ENCODE measurements at places on chromosomes 3 and 15.

GRCh38 chr15:60442763-60443162 is 36.2 kb downstream of the ICE2 start:
- DNase-seq: no peak

DNA sequence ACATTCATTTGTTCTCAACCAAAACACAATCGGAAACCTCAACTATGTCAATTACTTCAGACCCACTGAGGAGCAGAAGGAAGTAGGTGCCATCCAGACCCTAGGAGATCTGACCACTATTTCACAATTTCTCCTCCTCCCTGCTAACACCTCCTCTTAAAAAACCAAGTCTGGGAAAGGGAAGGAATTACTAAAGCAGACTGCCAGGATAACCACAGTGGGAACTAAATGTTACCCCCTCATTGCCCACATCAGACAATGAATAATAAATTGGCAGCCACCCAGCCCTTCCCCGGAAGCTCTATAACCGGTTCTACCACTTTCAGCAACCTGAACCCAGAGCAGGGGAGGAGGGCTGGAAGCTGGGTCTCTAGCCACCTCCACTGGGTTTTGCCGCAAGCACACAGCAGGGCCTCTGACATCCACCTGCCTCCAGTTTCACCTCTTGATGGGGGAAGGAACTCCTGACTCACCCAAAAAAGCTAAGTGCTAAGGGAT is 17.6 kb downstream of the C15orf62 start:
- DNase-seq: peak; percentile 64

DNA sequence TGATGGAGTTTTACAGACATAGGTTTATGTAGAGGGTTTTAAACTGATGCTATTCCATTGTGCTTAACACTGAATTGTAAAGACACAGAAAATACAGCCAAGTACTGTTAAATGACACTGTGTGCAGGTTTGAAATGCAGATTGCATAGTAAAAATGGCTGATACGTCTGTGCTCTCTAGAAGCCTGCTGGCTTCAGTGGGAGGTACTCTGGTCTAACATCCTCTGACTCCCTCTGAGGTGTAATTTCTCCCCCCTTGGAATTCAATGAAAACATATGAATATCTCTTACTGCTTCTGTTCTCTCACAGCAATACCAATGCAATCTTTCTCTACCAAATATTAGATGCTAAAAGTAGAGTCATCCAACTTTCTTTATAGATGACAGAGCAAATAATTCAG is 176.6 kb downstream of the SLC9A9 start:
- no peak for DNase-seq

- DNase-seq: no peak
Observed at GRCh38 chr15:35519541-35520149, 26.3 kb downstream of the DPH6 start.

GRCh38 chr3:103446953-103447629 is 1012.3 kb downstream of the ZPLD1 start:
- no peak for DNase-seq

- no peak for DNase-seq
Observed at GRCh38 chr3:84194029-84194428, 764.8 kb upstream of the CADM2 start.

- DNase-seq: no peak
Observed at GRCh38 chr3:38805004-38805403, 11.0 kb downstream of the SCN10A start.

GRCh38 chr15:57190208-57190607 is 186.1 kb upstream of the CGNL1 start:
- no peak for DNase-seq

DNA sequence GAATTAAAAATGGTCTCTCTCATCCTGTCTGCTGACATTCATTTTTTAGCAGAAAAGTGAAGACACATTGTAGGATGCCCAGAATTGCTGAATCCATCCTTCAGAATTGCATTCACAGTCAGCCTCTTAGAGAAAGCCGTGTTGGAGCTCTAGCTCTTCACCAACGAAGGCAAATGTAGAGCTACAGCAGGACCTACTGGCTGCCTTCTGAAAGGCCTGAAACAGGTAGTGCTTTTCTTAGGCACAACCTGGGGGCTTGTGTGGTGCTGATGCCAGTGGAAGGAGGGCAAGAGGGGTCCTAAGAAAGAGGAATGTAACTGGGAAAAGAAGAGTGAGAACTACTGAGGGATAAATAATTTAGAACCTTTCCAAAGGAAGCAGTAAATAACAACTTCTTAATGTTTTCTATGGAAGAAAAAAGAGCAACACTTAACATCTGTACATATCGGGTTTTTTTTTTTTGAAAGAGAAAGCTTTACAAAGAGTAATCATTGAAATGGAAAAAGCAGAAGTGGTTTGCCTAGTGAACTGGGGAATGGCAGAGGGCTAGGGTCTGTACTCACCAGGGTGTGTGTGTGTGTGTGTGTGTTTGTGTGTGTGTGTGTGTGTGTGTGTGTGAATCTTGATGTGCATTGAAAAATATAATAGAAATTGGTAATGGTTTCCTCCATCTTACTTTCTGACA is 297.8 kb downstream of the SATB1 start:
- DNase-seq: no peak

DNA sequence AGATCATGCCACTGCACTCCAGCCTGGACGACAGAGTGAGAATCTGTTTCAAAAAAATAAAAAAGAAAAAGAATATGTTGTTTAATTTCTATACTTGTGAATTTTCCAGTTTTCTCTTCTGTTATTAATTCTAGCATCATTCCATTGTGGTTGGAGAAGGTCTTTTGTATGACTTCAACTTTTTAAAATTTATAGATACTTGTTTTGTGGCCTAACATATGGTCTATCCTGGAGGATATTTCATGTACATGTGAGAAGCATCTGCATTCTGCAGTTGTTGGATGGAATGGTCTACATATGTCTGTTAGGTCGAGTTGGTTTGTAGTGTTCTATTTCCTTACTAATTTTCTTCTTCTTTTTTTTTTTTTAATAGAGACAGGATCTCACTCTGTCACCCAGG is 35.6 kb downstream of the MAP1A start:
- DNase-seq: no peak

DNA sequence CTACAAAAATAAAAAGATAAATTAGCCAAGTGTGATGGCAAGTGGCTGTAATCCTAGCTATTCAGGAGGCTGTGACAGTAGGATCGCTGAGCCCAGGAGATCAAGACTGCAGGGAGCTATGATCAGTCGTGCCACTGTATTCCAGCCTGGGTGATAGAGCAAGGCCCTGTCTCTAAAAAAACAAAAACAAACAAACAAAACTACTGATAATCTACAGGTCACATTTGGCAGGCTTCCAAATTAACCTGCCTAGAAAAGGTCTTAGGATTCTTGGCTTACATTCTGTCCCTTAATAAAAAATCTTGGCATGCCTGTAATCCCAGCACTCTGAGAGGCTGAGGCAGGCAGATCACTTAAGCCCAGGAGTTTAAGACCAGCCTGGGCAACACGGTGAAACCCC is 33.4 kb upstream of the SETD2 start:
- DNase-seq: no peak

- DNase-seq: no peak
Observed at GRCh38 chr3:70640481-70640880, 328.0 kb upstream of the MDFIC2 start.

DNA sequence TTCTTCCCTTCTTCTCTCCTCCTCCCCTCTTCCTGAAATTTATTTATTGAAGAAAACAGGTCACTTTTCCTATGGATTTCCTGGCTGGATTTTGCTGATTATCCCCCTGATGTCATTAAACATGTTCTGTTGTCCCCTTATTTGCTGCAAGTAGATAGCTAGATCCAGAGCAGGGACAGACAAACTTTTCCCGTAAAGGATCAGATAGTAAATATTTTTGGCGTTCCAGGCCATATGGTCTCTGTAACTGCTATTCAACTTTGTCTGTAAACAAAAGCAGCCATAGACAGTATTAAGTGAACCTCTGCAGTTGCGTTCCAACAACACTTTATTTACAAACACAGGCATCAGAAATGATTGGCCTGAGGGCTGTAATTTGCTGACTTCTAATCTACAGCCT is 241.3 kb downstream of the NEK10 start:
- DNase-seq: no peak

- DNase-seq: no peak
Observed at GRCh38 chr3:140903196-140903595, 38.4 kb upstream of the SLC25A36 start.

GRCh38 chr15:79035111-79035601 is 55.4 kb downstream of the RASGRF1 start:
- DNase-seq: no peak

DNA sequence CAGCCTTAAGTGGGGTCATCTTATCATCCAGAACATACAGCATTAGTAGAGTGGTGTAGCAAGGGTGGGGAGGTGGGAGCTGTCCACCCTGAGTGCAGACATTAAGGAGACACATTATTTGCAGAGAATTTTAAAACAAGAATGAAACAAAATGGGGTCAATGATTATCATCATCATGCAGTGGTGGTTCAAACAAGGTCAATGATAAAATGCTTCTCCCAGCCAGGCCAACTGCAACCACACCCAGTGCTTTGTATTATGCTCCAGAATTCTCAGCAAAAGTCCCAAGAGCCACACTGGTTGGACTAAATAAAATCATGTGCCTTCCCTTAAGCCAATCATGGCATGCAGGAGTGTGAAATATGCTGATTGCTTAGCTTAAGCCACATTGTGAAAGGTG is 96.7 kb upstream of the FHIT start:
- no peak for DNase-seq

GRCh38 chr3:36312351-36312750 is 68.0 kb upstream of the STAC start:
- DNase-seq: no peak

DNA sequence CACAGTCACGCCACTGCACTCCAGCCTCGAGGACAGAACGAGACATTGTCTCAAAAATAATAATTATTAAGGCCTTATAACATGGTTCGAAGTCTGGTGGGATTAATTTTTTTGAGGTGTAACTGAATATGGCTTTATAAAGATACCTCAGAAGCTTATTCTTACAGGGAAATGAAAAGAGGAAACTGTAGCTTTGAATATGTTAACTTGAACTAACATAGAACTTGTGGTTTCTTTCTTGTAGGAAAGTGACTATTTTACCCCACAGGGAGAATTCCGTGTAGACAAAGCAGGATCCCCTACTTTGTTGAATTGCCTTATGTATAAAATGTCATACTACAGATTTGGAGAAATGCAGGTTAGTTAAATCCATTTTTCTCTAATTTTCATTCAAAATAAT is 96.3 kb downstream of the STT3B start:
- DNase-seq: no peak

DNA sequence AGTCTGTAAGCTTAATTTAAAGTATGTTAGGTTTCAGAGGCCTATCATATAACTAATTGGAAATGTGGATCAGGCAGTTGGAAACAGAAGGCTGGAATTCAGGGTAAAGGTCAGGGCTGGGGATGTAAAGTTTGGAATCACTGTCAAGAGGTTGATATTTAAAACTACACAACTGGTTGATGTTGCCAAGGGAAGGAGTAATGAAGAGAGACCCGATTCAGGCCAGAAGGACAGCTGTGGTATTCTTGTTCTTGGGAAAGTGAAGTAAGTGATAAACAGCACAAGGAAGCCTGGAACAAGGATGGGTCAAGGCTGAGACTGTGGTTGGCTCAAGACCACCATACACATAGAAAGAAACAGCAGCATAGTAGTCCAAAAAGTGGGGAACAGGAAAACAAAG is 654.2 kb downstream of the NTRK3 start:
- DNase-seq: no peak

DNA sequence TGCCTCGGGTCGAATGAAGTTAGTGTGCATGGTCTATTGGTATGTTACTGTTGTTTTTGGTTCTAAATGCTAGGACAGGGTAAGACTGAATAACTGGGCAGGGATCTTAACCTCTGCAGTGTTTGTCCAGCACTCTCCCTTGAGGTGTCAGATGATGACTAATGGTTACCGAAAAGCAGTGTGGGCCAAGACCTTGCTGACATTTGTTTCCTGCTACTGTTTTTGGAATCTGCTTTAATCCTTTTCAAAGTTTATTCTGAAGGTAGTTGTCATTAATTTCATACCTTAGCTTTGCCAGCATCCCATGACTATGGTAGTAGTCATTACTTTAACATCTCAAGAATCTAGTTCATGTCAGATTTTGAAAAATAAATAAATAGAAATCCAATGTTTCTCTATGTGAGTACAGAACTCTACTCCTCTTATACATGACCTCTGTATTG is 117.0 kb downstream of the P3H2 start:
- DNase-seq: no peak

DNA sequence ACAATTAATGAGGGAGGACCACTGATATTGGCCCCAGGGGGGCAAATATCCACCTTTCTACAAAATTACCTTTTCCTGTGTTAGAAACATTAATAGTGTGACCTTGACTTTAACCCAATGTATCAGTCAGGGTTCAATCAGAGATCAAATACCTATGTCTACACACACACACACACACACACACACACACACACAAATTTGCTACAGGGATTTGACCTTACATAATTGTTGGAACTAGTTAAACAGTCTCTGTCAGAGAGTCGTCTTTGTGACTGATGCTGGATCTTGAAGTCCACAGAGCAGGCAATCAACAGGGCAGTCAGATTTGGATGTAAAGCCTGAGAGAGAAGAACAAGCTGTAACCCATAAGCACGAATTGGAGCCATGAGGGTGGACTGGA is 32.5 kb downstream of the TM4SF4 start:
- no peak for DNase-seq

DNA sequence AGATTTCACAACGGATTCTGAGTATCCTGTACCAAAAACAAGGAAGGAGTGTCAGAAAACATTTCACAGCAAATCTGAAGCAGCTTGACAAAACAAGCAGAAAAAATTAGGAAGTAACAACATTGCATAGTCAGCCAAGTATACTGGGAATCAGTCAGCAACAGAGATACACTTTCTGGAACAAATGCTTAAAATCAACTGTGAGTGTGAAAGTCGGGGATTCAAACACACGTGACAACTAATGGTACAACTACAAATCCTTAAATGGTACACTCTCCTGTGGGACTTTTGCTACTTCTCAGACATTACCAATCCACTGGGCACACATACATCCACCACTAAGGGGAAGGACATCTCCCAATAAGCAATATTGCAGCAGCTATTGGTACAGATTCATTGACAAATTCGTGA is 296.6 kb upstream of the MME start:
- DNase-seq: no peak

GRCh38 chr3:99875929-99876841 is 58.5 kb downstream of the CMSS1 start:
- DNase-seq: peak; percentile 55

DNA sequence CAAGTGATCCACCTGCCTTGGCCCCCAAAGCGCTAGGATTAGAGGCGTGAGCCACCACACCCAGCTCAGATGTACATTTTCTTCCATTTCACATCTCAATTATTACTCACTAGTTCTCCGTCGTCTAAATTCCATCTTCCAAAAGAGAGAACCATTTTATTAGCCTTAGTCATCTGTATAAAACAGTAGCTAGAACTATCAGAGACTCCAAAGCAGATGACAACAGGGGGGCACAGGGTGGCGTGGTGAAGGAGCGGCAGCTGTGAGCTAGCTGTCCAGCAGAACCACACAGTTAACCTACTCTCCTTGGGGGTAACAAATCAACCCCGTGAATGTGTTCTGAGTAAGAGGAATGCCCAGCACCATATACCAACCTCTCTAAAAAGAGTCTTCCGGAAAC is 7.1 kb downstream of the SLC25A20 start:
- no peak for DNase-seq

Data from activated T-cell treated with anti-CD3 and anti-CD28 coated beads for 4 hours (primary cell).